ENCODE measurements at places on chromosomes 5 and 9.
A peak's percentile ranks its signal among the peaks of the same experiment; 100 is the strongest.

- DNase-seq, result no peak
Observed at GRCh38 chr5:329121-329735, 7.7 kb downstream of the AHRR start.

DNA sequence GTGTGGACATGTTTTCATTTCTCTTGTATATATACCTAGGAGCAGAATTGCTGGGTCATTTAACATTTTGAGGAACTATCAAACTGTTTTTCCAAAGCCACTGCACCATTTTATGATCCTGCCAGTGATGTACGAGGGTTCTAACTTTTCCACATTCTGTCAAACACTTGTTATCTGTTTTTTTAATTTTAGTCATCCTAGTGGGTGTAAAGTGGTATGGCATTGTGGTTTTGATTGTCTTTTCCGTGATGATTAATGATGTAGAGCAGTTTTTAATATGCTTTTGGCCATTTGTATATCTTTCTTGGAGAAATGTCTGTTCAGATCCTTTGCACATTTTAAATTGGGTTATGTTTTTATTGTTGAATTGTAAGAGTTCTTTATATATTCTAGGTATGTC, 107.0 kb downstream of the MELK start:
- no peak for DNase-seq

GRCh38 chr9:135034106-135034505, 53.4 kb upstream of the OLFM1 start:
- DNase-seq, result no peak

DNA sequence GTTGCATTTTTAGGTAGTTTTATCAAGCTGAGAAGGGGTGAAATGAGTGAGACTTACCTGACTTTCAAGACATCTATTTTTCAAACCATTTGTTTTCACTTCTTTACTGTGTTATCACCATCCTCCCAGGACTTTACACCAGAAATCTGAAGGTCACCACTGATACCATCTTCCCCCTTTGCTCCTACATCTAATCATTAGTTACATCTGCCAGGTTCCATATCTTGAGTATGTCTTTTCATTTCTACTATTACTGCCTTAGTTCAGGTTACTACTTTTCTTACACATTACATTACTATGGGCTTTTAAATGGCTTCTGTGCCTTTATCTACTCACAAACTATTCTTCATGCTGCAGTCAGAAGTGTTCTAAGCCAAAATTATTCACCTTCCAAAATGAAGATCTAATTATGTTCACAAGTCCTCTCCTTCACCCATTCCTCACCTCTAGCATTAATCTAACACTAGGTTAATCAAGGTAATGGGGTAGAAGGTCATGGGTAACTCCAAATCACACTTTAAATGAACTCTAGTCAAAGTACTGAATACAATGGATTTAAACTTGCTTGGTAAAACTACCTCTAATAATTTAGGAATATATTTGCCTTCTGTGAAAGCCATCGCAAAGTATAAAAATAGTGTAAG, 2.1 kb upstream of the HSDL2 start:
- no peak for DNase-seq

GRCh38 chr5:179393078-179393477, 47.8 kb upstream of the ADAMTS2 start:
- DNase-seq, result no peak

- no peak for DNase-seq
Observed at GRCh38 chr5:155127552-155127951, 114.0 kb downstream of the KIF4B start.

GRCh38 chr5:378301-378891, 56.9 kb downstream of the AHRR start:
- DNase-seq, result no peak

DNA sequence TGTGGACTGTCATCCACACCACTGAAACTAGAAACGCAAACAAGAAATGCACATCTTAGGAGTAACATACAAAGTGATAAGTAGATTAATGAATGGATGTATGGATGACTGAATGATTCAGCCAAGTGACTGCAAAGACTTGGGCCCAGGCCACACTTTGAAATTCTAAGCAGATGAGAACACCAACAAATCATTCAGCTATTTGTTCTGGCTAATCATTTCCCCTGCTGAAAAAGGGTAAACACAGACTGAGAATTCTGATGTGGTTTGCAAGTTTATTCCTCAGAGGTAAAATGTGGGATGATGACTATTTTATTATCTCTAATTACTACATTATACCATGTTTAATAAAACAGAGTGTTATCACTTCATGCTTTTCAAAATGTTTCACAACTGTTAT, 163.2 kb upstream of the ADAMTS16 start:
- no peak for DNase-seq

DNA sequence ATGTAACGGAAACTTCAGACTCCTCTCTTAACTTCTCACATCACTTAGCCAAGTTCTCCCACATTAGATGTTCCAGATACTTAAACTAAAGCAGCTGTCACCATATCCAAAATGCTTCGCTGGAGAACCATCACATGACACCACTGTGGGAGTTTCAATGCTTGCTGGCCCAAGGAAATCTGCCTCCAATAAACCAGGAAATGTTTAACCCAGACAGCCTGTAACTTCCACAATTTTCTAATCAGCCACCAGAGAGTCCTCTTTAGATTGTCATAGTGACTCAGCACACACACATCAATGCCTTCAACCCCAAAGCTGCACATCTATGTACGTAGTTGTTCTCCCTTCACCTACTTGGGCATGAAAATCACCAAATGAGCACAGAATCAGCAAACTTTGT, 118.7 kb downstream of the LPAR1 start:
- DNase-seq, result no peak

- no peak for DNase-seq
Observed at GRCh38 chr5:3530251-3530650, 65.4 kb upstream of the IRX1 start.

DNA sequence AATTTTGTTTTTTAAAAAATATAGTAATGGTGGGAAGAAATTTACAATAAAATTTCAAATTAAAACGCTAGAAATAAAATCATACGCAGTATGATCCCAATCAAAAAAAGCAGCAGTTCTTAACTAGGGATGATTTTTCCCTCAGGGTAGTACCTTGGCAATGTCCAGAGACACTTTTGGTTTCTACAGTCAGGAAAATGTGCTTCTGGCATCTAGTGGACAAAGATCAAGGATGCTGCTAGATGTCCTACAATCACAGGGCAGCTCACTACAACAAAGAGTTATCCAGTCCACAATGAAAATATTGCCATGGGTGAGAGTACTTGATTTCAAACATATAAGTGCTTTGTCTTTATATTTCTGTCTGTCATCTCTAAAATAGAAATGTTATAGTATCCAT, 400.2 kb upstream of the SGCD start:
- DNase-seq, result no peak

DNA sequence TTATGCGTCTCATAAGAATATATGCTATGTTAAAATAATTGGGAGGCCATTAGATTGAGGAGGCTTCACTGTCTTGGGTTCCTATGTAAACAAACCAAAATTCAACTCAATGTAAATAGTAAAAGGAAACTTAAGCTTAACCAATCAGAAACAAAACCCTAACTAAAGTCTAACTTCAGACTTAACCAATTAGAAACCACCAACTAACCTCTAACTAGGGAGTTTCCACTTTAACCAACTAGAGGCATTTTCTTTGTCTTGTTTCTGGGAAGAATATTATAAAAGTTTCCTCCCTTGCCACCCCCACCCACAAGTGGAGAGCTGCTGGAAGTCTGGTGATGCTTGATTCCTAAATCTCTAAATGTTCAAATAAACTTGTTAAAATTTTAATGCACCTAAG, 214.5 kb downstream of the SEMA5A start:
- DNase-seq, result no peak

- DNase-seq, result no peak
Observed at GRCh38 chr9:110742741-110743371, 74.3 kb downstream of the MUSK start.

DNA sequence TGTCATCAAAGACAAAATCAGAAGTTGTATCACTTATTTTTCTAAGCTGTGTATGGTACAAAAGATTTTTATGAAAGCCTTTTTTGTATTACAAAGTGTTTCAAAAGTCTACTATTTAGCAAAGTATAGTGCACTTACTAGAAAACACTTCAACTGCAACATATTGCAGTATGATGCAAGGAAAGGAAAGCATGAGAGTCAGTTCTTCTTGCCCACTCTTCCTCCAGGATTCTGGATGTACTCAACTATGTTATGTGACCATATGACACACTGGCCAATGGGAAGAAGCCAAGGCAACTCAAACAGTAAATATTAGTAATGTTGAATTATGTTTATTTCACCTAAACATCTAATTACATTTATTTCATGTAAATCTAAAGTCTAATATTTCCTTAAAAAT, 49.5 kb upstream of the TYRP1 start:
- DNase-seq, result no peak

DNA sequence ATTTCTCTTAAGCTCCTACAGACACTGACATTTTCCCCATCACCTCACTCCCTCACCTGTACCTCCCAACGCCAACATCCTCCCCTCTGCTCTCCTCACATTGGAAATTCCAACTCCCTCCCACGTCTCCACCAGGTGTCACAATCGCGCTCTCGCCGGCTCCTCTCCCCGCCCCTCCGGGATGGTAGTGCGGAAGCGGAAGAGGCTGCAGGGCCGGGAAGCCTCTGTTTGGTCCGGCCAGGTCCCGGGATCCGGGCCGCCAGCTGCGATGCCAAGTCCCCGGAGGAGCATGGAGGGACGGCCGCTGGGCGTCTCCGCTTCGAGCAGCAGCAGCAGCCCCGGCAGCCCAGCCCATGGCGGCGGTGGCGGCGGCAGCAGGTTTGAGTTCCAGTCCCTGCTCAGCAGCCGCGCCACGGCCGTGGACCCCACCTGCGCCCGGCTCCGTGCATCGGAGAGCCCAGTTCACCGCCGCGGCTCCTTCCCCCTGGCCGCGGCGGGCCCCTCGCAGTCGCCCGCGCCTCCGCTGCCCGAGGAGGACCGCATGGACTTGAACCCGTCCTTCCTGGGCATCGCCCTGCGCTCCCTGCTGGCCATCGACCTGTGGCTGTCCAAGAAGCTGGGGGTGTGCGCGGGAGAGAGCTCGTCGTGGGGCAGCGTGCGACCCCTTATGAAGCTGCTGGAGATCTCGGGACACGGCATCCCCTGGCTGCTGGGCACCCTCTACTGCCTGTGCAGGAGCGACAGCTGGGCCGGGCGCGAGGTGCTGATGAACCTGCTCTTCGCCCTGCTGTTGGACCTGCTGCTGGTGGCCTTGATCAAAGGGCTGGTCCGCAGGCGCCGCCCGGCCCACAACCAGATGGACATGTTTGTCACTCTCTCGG, at the start of gene PLPP6:
TSS of gene PLPP6 (plus strand) at position 187 of the 881 bp plus-strand sequence. CDS start at position 269, 82 bp downstream.
- peak; percentile 56 for DNase-seq

DNA sequence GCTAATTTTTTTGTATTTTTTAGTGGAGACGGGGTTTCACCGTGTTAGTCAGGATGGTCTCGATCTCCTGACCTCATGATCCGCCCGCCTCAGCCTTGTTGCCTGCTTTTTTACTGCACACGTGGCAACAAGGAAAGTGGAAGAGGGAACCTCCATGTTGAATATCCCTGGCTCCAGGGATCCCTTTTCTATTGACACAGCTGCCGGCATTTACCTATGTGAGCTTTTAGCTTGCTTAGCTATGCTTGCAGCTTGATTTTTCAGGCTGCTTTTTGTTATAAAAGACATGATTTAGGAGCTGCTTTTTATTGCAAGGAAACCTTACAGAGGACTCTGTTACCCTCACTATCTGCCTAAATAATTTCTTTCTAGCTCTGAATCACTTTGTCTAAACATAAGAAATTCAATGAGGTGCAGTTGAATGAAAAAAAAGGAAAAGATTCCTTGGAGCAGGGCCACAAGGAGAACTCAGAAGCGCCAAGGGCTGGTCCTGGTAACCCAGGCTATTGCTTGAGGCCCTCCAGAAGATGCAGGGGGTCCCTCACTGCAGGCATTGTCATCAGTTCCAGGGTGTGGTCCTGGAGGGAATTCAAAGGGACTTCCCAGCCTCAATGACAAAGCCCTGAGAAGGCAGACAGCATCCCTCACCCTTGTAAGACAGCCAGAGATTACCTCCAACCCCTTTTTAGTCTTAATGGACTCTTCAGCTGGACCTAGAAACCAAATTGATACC, 89.9 kb downstream of the SYK start:
- no peak for DNase-seq

DNA sequence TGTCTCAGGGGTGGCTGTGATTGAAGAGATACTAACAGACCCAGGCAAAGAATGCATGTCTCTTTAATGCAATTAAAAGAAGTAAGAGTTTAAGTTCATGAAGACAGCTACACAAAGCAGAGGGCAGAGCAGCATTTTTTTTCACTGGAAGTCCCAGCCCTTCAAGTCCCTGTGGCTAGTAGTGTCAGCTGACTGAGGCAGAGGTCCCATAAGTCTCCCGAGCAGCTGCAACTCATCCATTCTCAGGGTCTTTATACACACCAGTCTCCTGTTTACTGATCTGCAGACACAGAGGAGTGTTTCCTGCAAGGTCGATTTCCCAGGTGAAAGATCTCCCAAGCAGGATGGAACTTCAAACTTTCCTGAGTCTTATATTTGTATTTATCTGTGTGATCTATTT, 169.4 kb upstream of the GLRA1 start:
- DNase-seq, result no peak

GRCh38 chr5:130316971-130317680, 412.9 kb downstream of the CHSY3 start:
- DNase-seq, result no peak

DNA sequence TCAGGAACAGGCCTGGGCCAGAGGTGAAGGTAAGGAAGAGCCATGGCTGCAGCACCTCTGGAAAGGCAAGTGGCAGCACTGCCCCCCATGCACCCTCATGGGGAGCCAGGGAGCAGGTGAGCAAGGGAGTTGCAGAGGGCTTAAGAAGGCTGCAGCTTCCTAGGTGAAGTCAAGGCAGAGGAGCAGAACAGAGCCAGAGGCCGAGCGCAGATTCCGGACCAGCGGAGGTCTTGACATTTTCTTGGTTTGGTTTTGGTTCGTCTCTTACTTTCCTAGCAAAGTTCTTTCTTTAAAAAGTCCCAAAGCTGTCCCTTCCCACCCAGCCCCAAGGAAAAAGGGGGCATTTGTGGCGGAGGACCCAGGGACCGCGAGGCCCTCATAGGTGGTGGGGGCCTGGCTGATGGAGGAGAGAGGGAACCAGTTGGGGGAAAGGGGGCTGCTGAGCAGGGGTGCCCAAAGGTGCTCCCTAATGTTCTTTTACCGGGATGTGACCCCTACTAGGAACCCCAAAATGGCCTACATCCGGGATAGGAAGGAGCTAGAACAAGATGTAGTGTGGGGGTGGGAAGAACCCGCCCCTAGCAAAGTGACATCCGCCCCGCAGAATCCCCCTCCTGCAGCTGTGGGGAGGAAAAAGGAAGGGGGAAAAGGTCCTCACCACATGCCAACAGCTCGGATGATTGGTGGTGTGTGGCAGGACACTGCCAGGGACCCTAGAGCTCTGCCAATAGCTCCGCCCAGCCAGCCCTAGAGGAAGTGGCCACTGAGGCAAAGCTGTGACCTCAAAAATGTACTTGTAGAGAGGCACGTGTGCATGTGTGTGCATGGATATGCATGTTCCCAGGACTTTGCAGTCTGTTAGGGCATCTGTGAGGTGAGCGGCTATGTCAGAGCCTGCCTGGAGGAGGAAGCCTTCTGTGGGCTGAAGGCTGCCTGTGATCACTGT, 914 bp upstream of the CD72 start:
- peak; percentile 29 for DNase-seq

Measured in stimulated activated CD4-positive, alpha-beta T cell treated with anti-CD3 and anti-CD28 coated beads, Interleukin-15, amount 100 ng/mL, for 48 hours (primary cell).